ENCODE measurements at places on chromosomes 13 and 19.

- no peak for DNase-seq
These were observed 178.6 kb downstream of the SHISA2 start for GRCh38 chr13:25873242-25873612.

DNA sequence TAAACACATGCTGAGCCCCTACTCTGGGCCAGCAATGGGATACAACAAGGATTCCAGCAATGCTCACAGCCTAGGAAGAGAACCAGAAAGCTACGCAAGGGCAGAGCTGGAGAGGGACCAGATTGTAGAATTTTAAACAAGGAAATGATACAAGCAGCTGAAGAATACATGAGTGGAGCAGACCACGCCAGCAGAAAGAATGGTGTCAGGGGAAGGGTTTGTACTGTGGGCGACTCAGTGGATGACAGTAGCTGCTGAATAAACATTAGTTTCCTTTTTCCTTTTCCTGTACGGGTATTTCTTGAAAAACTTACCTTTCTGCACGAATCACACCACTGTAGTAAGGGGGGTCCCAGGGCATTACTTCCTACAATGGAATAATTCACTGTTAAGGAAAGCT, 30.7 kb downstream of the MIPEP start:
- DNase-seq, result no peak

DNA sequence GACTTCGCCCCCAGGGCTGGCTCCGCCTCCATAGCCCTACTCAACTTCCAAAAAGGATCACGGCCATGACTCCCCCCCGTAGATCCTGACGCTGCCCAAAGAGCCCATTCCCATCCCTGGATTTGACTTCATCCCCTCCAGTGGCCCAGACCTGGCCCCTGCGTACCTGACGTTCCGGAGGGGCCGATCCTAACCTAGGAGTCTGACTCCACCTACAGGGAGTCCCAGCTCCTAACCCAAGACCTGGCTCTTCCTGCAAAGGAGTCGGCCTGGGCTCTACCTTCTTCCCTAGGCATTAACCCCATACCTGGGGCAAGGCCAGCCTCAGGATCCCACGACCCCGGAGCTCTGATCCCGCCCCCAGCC, 10.8 kb downstream of the STAP2 start:
- no peak for DNase-seq

DNA sequence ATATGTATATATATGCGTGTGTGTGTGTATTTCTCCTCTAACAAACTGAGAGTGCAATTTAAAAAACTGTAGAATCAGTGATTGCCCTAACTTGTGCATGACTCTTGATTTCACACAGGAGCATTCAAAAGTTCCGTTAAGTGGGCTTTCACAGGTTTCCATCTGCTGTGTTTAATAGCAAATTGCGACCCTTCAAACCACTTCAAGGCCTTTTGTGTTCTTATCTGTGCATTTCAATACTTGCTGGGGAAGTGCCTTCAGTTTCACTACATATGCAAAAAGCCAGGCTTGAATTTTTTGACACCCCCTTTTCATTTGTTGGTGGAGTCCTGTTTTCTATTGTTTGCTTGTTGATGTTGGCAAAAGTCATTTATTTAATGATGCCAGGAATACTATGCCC, 158.0 kb downstream of the TM9SF2 start:
- no peak for DNase-seq

DNA sequence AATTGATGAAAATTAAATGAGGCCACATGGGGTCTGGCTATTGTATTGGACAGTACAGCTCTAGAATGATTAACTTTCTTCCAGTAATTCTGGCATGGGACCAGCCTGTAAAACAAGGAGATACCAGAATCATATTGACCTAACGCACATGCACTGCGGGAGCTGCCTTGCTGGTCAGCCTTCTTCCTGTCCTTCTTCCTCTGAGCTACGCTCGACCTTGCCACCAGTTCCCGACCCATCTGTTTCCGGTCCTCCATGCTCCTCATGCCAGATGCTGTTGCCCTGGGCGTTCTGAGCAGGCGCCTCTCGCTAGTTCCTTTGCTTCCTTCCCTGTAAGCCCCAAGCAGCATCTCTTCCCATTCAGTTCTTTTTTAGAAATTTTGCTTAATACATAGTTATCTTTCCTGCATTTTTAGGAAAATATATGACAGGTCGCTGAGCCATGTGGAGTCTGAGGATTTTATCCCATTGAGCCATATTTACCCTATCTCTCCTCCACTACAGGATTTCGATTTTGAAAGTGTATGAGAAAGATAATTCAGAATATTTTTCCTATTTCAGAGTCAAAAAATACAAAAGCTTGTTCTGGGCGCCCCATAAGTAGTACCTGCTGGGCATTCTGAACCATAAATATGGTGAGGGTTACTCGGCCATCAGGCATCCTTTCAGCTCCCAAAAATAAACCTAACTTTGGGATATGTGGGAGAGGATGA, 38.6 kb downstream of the TNFRSF19 start:
- no peak for DNase-seq

DNA sequence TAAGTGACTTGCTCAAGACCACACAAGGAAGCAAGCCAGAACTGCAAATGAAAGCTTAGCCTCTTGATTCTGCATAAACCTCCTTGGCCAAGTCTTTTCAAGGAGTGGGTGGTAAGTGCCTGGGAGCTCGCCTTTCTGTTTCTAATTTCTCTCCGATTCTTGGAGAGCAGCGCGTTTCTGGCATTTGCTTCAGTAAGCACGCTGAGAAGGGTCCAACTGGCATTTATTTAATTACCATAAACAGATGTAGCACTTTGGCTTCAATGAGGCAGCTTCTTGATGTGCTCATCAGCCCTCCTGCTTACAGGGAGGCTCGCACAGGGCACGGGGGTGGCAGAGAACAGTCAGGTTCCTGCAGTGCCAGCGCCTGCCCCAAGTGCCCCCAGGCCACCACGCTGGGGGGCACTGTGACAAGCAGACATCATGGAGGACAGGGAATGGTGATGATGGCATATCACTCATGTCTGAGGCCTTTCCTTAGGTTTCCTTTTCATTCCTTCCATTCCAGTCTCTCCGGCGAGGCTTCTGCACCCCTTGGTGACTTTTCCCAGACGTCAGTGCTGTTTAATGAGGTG, 13.3 kb downstream of the SIAH3 start:
- DNase-seq, result no peak

DNA sequence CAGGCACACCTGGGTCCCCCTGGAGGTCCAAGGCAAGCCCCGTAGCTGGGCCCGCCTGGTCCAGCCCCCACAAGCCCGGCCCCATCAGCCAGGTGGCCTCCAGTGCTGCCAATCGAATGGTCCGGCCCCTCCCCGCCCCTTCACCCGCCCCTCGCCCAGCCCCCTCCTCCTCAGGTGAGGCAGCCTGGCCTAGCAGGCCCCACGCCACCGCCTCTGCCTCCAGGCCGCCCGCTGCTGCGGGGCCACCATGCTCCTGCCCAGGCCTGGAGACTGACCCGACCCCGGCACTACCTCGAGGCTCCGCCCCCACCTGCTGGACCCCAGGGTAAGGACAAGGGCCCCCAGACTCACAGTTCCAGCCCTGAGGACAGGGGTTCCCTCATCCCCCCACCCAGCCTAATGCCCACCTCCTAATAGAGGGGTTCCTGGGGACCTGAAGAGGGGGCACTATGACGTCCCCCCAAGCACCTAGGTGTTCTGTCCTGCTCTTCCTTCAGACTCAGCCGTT, at the start of gene HPN:
Gene HPN (plus strand): TSS at position 174 of the 508 bp plus-strand sequence. CDS start 786 bp downstream, outside the sequence.
- DNase-seq, result no peak

- DNase-seq, result peak; percentile 91
These were observed 229.7 kb downstream of the KCNRG start for GRCh38 chr13:50244713-50245574.

DNA sequence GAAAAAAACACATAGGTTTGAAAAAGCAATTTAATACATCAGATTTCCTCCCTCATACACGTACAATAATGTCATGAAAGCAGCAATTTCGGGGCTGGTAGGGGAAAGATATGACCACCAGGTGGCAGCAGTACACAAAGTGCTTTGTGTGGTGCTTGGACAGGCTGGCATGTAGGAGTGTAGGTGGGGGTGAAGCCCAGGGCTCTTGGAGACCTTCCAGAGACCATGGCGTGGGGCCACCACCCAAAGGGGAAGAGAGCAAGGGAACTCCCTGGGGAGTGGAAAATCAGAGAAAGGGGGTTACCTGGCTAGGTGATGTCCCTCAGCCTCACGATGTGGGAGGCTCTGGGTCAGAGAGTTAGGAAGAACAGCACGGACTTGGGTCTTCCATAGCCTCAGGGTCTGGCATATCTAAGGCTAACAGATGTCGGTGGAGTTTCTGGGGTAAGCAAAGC, 11.8 kb upstream of the CCNA1 start:
- peak; percentile 81 for DNase-seq

- DNase-seq, result no peak
These were observed 126.7 kb downstream of the SOX1 start for GRCh38 chr13:112193463-112194166.

DNA sequence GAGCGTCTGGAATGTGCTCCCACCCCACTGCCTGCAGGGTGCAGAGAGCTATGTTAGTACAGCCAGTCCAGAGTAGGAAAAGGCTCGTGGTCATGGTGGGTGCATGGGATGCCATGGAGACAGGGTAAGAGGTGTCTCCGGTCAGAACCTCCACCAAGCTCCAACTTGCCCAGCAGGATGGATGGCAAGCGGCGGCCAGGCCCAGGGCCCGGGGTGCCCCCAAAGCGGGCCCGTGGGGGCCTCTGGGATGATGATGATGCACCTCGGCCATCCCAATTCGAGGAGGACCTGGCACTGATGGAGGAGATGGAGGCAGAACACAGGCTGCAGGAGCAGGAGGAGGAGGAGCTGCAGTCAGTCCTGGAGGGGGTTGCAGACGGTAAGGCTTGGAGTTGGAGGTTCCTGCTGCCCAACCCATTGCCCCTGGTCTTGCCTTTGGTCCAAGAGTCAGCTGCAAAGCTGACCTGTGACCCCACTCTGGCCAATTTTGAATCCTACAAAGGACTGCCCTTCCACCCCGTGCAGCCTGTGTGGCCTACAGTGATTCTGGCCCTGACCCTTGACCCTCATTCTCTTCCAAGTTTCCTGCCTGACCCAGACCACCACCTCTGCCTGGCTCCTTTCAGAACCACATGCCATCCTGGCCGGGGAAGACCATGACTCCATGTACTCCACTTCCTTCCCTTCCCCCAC, 14.7 kb downstream of the POLD1 start:
- no peak for DNase-seq

DNA sequence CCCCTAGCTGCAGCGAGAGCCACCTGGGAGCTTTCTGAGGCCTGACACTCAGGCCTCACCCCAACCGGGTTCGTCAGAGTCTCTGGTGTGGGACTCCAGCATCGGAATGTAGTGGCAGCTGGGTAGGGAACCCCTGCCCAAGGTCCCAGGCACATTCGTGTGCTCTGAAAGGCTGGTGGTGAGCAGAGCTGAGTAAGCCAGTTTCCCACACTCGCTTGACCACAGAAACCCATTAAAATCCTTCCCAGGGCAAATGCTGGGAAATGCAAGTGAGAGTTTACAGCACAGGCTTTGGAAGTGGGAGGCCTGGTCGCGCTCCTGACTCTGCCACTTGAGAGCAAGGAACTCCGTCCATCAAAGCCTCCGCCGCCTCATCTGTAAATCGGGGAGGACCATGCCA, 4.2 kb downstream of the TRAPPC6A start:
- DNase-seq, result no peak

DNA sequence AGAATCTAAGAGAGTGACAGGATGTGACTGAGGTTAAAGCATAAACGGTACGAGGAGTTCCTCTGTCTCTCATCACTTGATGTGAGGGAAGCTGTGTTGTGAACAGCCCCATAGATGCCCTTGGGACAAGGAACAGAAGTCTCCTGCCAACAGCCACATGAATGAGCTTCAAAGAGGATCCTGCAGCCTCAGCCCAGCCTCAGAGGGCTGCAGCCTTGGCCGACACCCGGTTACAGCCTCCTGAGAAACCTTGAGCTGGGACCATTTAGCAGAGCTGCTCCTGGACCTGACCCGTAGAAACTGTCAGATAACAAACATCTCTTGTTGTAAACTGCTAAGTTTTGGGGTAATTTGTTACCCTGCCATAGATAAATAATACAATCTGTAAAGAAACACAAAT, 54.2 kb downstream of the CCNE1 start:
- DNase-seq, result no peak

DNA sequence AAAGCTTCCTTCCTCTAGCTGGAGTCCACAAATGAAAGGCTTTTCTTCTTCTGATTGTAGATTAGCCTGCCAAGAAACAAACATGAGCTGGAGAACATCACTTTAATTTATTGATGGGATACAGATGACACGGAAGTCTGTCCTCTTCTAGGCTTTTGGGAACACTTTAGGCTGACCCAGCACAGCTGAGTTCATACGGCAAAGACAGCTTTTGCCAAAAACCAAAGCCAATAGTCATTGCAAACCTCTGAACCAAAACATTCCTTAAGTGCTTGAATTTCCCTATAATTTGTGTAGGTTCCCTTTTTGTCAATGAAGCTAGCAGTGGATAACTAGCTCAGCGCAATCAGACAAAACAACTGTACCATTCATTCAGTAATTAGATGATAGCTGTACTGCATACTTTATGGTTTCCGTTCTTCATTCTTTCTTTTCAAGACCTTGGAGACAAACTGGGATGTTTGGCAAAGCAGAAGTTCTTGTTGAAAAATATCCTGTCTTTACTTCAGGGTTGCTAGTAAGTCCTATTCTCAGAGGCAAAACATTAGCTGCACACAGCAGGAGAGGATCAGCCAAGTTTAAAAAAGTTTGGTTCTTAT, 95.7 kb upstream of the SPRY2 start:
- DNase-seq, result no peak

DNA sequence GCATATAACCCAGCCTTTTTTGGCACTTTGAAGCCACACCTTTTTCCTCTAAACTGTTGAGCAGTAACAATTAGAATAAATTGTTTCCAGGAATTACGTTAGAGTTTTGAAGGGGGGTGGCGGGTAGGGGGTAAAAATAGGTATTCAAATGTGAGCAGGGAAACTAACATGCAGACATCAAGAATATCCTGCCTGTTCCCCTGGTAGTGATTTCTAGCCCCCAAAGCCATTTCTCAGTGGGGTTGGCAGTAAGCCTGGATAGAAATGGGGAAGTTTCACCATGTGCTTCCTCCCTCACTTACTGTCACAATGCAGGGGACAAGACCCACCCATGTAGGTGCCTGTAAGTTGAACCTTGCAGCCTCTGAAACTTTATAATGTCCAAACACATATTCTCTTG, 3.8 kb downstream of the DOCK9 start:
- DNase-seq, result no peak

DNA sequence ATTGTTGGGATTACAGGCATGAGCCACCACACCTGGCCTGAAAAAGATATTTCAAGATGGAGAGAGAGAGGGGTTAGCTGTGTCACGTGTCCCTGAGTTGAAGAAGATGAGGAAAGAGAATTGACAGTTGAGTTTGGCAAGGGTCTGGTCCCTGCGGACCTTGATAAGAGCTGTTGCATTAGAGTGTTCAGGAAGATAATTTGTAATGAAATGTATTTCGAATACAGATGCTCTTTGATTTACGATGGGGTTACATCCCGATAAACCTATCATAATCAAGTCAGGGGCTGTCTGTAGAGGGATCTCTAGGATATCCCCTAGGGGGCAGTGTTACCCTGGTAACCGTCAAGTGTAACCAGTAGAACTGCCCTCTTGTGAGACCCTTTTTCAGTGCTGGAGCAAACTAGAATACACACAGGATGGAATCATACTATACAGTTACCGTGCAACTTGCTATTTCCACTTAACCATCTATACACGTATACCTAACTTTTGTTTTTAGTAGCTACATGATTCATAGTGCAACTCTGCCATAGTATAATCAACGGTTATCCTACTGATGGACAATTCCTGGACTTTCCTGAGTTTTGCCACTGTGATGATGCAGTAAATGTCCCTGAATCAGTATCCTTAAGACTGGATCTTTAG, 1.5 kb upstream of the ELOF1 start:
- DNase-seq, result peak; percentile 90

GRCh38 chr19:48965806-48966540, 864 bp downstream of the FTL start:
- DNase-seq, result peak; percentile 89

GRCh38 chr19:16034958-16035560, 41.2 kb upstream of the TPM4 start:
- no peak for DNase-seq
